HepG2 (cell line): ENCODE measurements at places on chromosomes 3 and 15.
A peak's percentile ranks its signal among the peaks of the same experiment; 100 is the strongest.

DNA sequence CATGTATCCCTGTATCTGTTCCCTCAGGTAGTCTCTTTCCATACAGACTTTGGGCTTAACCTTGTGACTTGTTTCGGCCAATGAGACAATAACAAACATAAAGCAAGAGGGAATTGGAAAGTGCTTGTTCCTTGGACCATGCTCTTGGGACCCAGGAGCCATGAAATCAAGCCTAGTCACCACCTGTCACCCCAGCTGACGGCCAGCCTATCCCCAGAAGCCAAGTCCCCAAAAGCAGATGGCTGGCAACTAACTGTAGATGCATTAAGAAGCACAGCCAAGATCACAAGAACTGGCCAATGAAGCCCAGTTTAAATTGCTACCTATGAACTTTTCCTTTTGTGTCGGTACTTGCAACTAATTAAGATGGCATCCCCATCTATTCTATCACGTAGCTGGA is 822.0 kb downstream of the CADM2 start:
- H3K36me3 ChIP-seq, result no peaks in the 10 kb centered on the region
- no peak for DNase-seq
- H3K4me3 ChIP-seq, result no peak overlapping the region
- no peak overlapping the region for H3K27ac ChIP-seq
- H3K4me1 ChIP-seq, result no peaks in the 10 kb centered on the region

DNA sequence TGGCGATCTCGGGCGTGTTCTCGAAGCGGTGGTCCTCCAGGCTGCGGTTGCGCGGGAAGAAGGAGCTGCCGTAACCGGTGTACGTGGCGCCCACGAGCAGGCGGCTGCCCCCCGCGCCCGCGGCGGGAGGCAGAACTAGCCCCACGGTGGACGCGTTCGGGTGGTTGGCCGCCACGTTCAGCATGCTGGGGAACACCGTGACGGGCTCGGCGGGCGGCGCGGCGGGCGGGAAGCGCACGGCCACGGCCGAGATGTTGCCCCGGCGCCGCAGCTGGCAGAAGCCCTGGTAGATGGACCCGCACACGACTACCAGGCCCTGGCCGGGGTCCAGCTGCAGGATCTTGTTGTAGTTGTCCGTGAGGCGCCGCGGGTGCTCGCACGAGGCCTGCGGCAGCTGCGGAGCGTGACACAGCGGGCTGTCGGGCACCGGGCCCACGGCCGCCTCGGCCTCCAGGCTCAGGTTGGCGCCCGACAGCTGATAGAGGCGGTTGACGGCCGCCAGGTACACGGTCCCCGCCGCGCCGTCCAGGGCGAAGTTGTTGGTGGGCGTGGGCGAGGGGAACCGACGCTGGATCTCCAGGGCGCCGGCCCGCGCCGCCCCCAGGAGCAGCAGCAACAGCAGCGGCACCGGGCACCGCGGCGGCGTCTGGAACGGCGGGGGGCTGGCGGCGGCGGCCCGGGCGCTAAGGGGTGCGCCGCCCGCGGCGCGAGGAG is 397 bp downstream of the PLXND1 start:
- H3K27ac ChIP-seq, result peak overlapping the region; percentile 34
- peaks cover 74% of the 10 kb centered on the region for H3K4me1 ChIP-seq
- peak overlapping the region; percentile 91 for H3K4me3 ChIP-seq
- H3K36me3 ChIP-seq, result no peaks in the 10 kb centered on the region

GRCh38 chr3:48268381-48268935 is 27.6 kb downstream of the ZNF589 start:
- no peak overlapping the region for H3K4me3 ChIP-seq
- peaks cover 5% of the 10 kb centered on the region; the same call in 1 of the 2 replicates for H3K36me3 ChIP-seq
- H3K4me1 ChIP-seq, result no peaks in the 10 kb centered on the region
- H3K27me3 ChIP-seq, result no peaks in the 10 kb centered on the region
- DNase-seq, result no peak

DNA sequence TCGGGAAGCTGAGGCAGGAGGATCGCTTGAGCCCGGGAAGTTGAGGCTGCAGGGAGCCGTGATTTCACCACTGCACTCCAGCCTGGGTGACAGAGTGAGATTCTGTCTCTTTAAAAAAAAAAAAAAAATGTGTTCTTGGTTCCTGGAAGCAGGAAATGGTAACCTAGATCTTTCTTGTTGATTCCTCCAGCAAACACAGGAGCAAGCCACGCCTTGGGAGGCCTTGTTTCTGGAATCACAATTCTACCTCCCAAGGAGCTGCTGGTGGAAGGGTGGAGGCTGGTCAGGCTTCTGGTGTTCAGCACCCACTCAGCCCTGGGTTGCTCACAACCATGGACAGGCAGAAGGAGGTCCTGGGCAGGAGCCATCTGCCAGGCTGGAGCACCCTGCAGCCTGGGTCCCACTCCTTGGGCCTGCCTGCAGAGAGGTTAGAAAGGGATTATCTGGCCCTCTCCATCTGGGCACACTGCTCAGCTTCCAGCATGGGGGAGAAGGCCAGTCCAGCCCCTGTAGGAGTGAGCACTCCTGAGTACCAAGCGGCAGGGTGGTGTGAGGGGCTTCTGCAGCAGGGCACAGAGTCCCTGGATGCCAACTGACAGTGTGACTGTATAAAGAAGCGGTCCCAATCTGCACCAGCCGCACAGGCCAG is 65.6 kb downstream of the ABTB1 start:
- DNase-seq, result no peak
- H3K27me3 ChIP-seq, result peaks cover 1% of the 10 kb centered on the region
- no peaks in the 10 kb centered on the region for H3K4me1 ChIP-seq
- H3K27ac ChIP-seq, result no peak overlapping the region
- no peak overlapping the region for H3K4me3 ChIP-seq

DNA sequence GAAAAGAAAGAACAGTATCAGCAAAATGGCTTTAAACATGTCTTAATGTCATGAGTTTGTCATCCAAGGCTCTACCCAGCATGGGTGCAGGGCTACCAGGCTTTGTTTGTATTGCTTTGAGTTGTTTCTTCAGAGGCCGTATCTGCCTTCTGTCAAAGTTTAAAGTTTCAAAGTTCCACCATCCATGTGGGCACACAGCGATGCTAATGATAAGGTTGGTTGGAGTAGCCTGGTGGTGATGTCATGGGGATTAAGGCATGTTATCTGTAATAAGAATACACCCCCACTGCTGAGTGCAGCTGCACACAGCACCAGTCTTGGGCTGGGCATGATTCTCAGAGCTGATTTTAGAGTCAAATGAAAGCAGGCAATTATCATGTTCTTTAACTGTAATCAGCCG is 72.0 kb upstream of the LRTM1 start:
- no peak for DNase-seq
- no peak overlapping the region for H3K4me3 ChIP-seq
- H3K27me3 ChIP-seq, result no peaks in the 10 kb centered on the region
- H3K27ac ChIP-seq, result no peak overlapping the region
